ENCODE measurements at places on chromosomes 1 and 21. TPM values are rescaled to one million over a fixed set of nuclear protein-coding genes. Genes with fewer than 3 reads are reported as not detected.

Gene TSPEAR
- 0.05 TPM for total RNA-seq

Gene CSF1
- total RNA-seq: 38.3 TPM

Gene AGBL4
- total RNA-seq: 0.69 TPM

Gene RNF115
- total RNA-seq: 4.9 TPM

DNA sequence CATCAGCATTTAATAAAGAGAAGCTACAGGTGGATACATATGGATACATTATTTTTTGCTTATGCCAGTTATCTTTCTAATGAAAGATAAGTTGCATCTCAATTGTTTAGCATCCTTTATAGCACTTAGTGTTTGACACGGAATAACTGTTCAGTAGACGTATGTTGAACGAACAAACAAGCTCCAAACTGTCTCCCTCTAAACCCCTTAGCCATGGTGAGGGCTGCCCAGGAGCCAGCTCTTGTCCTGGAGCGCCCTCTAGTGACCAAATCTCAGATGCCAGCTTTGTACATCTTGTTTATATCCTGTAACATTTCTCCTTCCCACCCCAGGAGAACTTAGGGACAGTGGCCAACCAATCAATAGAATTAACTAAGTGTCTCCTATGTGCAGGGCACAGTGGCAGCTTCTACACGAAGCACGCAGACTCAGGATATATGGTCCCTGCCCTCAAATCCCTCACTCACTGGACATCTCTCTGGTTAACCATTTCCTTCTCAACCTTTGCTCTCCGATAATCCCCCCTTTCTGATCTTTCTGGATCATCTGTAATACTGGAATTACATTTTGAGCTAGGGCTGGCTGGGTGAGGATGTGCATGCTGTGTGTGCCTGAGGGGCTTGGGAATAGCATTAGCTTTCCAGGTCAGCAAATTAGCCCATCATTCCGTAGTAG, 22.9 kb downstream of the KCNA10 start:
- DNase-seq: peak; percentile 74

All from pancreas (tissue), 10 donors.